Osteocyte (in vitro differentiated cells): ENCODE measurements at places on chromosomes 5 and 9. TPM values are rescaled to one million over a fixed set of nuclear protein-coding genes. Genes with fewer than 3 reads are reported as not detected.

ANKDD1B gene
- total RNA-seq = 0.63 and 0.67 TPM in 2 replicates

SAXO1 gene
- not detected in 2 replicates for total RNA-seq

NDST1 gene
- total RNA-seq = 110 and 118 TPM in 2 replicates

EIF4E1B gene
- not detected in 2 replicates for total RNA-seq

- H3K36me3 ChIP-seq = peaks cover 3% of the 10 kb centered on the region
- H3K4me3 ChIP-seq = no peak overlapping the region
- peaks cover 29% of the 10 kb centered on the region for H3K27me3 ChIP-seq
- peak; percentile 75 for DNase-seq
- H3K4me1 ChIP-seq = no peaks in the 10 kb centered on the region
Observed at GRCh38 chr9:126276056-126276728, 50.4 kb upstream of the MVB12B start.
